B cell (primary cell): ENCODE measurements at places on chromosomes 4 and X.

DNA sequence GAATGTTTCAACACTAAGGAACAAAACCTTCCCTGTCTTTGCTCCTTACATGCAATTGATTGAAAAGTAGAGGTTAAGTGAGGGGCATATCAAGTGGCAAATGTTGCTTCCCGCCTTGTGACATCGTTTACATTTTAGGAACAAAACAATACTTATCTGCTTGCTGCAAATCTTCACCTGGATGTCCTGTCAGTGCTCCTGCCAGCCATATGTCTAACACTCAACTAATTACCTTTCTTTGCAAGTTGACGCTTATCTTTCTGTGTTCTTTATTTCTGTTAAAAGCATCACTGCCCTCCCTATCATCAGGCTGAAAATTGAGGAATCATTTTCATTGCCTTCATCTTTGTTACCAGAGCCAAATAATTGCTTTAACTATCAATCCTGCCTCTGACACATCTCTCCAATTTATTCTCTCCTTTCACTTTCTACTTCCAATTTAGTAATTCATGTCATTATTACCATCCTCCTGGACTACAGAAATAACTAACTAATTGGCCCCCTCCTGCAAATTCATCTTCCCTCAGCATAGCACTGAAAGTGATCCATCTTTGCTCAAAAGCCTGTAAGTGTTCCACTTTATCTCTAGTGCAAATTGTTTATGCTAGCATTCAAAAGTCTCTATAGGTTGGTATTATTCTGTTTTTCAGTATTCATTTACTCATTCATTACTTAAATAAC, 298.7 kb upstream of the ATOH1 start:
- DNase-seq = no peak

GRCh38 chr4:84814094-84814750, 152.3 kb downstream of the WDFY3 start:
- DNase-seq = no peak

GRCh38 chr4:158163941-158164767, 8.7 kb downstream of the GASK1B start:
- no peak for DNase-seq

DNA sequence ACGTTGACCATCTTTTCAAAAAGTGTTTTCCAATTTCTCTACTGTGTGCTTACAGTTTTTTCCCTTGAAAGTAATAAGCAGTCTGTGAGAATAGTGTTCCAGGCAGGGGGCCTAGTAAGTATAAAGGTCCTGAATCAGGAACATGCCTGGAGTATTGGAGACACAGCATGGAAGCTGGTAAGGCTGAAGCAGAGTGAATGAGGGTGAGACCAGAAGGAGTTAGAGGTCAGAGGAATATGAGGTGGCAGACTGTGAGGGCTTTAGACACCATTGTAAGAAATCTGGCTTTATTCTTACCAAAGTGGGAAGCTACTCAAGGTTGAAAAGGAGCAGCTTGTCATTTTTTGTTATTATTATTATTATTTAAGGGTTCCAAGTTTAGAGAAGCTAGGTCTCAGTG, 107.4 kb downstream of the CT47B1 start:
- no peak for DNase-seq

- DNase-seq = peak; percentile 41
These were observed 31.8 kb downstream of the CPLX1 start for GRCh38 chr4:793941-794621.

DNA sequence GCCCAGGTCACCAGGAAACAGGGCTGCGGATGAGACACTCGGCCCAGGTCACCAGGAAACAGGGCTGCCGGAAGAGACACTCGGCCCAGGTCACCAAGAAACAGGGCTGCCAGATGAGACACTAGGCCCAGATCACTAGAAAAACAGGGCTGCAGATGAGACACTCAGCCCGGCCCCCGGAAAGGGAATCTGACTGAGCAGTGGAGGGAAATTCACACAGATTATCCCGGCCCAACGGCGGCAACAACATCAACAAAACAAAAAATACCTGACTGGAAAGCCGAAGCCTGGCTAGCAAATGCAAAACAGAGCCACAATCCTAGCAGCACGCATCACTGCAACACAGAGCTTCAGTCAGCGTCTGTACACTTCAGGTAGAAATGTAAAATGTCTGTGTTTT, 20.7 kb downstream of the AFAP1 start:
- DNase-seq = no peak

- DNase-seq = no peak
These were observed 141.3 kb downstream of the AFAP1 start for GRCh38 chr4:7798178-7798995.

DNA sequence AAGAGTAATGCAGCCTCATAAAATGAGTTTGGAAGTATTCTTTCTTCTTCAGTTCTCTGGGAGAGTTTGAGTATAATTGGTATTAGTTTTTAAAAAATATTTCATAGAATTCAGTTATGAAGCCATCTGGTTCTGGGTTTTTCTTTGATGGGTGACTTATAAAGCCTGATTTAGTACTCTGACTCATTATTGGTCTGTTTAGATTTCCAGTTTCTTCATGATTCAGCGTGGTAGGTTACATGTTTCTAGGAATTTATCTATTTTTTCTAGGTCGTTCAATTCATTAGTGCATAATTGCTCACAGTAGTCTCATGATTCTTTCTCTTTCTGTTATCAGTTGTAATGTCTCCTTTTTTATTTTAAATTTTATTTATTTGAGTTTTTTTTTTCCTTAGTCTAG, 111.2 kb downstream of the CEP44 start:
- no peak for DNase-seq

DNA sequence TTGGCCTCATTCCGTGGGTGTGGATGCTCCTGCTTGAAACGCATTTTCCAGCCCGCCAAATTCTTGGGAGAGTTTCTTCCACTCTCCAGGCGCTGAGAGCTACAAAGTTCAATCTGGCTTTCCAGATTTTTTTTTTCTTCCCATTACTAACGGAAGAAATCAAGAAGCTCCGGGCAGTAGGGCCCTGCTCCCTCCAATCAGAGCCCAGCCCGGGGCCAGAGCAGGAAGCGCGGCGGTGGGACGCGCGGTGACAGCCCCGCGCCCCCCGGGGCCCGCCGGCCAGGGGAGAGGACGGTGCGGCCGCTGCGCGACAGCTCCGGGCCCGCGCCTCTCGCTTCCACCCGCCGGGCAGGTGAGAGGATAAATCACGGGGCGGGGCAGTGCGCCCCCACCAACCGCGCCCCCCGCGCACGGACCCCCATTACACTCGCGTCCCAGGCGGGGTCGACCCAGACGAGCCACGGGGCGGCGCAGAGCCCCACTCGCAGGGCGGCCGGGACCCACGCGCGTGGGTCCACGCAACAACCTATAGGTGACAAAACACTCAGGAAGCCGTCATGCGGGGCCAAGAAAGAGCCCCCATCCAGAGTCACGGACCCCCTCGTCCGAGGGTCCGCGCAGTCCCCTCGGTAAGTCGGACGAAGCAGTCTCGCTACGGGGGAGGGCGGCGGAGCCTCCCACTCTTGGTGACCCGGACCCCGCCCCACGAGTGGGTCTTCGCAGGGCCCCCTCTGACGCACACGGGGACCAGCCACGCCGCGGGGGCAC, 868 bp downstream of the AFAP1 start:
- DNase-seq = no peak

DNA sequence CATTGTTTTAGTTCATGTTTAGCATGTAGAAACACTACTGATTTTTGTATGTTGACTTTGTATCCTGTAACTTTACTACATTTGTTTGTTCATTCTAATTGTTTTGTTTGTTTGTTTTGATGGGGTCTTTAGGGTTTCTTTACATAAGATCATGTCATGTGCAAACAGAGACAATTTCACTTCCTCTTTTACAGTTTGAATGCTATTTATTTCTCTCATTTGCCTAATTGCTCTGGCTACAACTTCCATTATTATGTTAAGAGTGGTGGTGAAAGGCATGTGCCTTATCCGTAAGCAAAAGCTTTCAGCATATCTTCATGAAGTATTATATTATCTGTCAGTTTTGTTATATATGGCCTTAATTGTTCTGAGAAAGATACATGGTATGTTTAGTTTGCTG, 571.1 kb downstream of the PCDH7 start:
- no peak for DNase-seq

DNA sequence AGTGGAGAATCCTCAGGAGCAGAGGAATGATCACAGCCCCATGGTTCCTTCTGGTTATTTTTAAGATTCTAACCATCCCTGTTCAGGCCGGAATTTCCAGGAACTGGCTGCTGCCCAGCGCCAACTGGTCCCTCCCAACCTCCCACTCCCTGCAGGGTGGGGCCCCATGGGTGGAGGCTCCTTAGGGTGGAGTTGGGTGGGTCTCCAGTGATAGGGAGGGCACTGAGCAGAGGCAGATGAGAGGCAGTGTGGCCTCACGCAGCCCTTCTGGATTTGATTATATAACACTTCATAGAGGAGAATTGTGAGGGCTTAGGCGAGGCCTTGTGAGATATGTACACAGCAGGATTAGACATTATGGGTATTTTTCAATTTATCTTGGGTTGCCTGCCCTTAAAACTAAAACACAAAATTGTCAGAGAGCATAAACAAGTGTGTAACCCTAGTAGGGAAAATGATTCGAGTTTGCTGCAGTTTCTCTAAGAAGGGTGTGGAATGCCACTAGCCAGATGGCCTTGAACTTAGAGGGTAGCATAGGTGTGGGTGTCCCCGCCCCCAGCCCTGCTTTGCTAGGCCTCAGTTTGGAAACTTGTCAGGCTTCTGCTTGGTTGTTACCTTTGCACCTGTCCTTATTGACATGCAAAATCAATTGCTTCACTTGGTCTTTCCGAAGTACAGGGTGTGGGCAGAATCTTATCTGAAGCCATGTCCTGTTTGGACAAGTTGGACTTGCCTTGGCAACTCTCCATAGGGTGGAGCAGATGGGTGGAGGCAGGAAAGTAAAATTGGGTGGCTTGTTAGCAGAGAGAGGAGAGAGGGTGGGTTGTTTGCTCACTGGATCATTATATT, 9.4 kb downstream of the KLF3 start:
- no peak for DNase-seq

DNA sequence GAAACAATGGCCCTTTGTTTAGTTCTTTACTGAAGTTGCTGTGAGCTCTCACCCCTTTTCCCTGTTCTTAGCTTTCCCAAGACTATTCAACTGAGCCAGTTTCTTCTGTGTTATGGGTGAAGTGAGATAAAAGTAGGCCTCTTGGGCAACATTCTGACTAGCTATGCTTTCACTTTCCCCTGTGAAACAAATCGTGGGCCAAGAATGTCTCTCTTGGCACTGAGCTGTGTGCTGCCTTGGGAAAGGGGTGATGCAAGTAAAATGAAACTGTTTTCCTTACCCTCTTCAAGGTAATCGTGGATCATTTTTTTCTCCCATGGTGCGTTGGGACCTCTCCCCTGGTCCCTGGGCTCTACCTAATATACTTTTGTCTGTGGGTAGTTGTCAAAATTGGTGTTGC, 653.9 kb upstream of the MAGEB2 start:
- no peak for DNase-seq

GRCh38 chr4:41933997-41934503, 1.2 kb upstream of the TMEM33 start:
- DNase-seq = no peak

DNA sequence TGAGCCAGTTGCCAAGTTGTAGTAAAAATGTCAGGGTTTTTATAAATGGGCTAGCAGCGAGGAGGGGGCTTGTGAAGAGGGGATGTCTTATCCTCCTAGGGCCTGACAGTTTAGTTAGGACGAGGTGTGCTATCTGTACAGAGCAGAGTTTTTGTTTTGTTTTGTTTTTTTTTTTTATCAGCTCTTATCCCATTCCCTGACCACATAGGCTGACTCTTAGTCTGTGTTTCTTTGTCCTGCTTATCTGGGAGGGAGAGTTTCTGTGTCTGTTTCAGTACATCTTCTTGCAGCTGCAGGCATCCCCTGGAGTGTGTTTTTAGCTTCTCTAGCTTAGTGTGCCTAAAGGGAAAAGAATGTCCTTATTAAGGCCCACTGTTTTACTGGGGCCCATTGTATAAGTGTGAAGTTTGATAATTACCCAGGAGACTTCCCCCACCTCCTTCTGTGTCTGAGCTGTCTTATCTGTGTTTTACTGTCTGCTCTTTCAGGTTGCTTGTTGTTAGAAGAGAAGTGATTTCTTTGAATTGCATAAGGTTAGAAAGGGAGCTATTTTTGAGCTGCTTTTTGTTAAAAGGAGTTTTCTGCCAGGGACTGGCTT, 32.0 kb downstream of the PAGE2 start:
- DNase-seq = no peak

- no peak for DNase-seq
These were observed 321.3 kb downstream of the RAB28 start for GRCh38 chr4:13162886-13163285.

- DNase-seq = no peak
These were observed 54.9 kb downstream of the PGRMC2 start for GRCh38 chr4:128232719-128233118.
